Stimulated activated CD4-positive, alpha-beta T cell treated with anti-CD3 and anti-CD28 coated beads, Interleukin-1b, Interleukin-23, amount 100 ng/mL, for 4 hours (primary cell): ENCODE measurements at places on chromosomes 3 and 15.
A peak's percentile ranks its signal among the peaks of the same experiment; 100 is the strongest.

GRCh38 chr3:78967061-78967460 is 800.7 kb downstream of the ROBO1 start:
- no peak for DNase-seq

DNA sequence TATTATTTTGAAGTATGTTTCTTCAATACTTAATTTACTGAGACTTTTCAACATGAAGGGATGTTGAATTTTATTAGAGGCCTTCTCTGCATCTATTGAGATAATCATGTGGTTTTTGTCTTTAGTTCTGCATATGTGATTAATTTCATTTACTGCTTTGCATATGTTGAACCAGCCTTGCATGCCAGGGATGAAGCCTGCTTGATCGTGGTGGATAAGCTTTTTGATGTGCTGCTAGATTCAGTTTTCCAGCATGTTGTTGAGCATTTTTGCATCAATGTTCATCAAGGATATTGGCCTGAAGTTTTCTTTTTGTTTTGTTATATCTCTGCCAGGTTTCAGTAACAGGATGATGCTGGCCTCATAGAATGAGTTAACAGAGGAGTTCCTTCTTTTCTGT is 134.4 kb downstream of the RSRC1 start:
- no peak for DNase-seq

DNA sequence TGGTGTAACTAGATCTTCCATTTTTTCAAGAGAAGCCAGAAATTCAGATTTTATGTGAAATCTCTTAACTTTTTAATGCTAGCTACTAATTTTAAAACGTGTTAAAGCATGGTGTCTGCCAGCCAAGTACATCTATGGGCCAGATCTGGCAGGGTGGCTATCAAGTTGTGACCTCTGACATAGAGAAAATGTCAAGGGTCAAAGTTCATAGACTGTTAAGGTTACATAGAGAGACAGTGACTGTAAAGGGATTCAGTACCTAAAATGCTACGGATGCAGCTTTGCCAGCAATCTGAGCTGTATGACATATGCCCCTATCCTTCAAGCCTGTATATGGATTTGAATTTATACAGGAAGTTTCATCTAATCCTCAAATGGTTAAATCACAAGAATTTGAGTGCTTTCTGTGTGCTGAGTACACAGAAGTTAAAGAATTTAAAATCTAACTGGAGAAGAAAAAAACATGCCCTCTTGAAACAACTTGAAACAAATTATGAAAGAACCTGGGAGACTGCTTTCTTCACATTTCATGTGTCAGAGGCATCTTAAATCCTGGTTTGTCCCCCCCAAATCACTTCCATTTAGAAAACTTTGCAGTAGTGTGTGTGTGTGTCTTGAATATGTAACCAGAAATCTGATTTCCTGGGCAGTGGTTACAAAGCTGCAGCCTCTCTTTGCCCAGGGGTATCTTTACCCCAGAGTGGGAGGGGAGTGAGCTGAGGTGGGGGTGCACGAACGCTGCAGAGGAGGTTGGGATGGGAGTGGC is 895 bp upstream of the ARHGAP31 start:
- no peak for DNase-seq

DNA sequence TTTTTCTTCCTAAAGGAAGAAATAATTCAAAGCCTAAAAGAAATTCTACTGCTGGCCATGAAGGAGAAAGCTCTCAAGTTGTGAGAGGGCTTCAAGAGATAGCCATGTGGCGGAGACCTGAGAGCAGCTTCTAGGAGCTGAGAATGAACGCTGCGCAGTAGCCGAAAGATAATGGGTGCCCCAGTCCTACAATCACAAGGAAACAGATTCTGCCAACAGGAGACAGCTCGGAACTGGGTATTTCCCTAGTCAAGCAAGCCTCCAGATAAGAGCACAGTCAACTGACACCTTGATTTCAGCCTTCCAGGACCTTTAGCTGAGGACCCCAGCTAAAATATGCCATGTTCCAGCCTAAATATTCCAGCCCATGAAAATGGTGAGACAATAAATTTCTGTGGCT is 824.1 kb downstream of the FHIT start:
- DNase-seq, result no peak

DNA sequence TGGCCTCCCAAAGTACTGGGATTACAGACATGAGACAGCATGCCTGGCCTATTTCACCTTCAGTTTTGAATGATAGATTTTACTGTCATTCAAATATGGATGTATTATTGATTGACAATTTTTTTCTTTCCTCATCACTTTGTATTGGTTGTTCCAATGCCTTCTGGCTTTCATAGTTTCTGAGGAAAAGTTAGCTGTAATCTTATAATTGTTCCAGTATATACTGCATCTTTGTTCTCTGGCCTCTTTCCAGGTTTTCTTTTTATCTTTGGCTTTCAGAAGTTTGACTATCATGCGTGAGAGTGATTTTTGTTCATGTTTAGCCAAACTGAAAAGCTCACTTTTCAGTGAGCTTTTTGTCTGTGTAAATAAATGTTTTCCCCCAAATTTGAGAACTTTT is 157.1 kb downstream of the RSRC1 start:
- DNase-seq, result no peak

GRCh38 chr3:115092220-115092791 is 54.8 kb downstream of the ZBTB20 start:
- DNase-seq, result peak; percentile 46

DNA sequence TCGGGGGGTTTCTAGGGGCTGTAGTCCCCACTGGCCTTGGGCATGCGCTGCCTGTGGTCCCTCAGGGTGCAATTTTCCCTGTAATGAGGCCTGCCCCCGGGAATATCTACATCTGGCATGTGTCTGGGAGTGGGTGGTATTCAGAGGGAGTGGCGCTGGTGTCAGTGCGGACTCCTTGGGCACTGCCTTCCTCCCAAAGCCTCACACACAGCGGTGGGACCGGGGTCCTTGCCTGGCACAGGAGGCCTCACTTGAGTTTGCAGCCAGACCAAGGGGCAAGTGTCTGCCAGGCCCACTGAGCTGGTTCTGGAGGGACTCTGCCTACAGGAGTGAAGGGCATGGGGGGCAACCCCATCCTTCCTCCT is 53.5 kb upstream of the PCSK6 start:
- no peak for DNase-seq

DNA sequence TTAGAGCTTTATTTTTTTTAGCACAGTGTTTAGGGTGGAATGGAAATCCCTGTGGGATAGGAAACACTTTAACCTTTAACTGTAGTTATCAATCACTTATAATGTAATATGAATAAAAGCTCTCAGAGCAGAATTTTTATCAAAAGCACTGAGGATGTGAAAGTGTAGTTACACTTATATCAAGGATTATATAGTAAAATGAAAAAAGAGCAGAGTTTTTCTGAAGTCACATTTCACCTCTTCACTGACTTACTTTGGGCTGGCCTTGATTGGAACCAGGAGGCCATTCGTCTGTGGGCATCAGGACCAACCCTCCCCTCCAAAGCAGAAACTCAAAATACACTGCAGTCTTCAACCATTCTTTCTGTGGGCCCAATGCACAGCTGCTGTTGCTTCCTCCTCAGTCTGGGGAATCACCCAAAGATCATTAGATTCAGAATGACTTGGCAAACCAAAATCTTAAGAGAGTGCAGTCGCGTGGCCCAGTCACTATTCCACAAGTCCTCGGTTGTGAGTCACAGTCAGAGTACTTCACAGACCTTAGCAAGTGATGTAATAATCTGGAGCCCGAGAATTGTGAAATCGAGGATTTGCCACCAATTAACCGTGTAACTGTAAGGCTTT is 132.6 kb upstream of the COL8A1 start:
- no peak for DNase-seq

GRCh38 chr15:67955252-67955651 is 98.9 kb upstream of the PIAS1 start:
- DNase-seq, result no peak

DNA sequence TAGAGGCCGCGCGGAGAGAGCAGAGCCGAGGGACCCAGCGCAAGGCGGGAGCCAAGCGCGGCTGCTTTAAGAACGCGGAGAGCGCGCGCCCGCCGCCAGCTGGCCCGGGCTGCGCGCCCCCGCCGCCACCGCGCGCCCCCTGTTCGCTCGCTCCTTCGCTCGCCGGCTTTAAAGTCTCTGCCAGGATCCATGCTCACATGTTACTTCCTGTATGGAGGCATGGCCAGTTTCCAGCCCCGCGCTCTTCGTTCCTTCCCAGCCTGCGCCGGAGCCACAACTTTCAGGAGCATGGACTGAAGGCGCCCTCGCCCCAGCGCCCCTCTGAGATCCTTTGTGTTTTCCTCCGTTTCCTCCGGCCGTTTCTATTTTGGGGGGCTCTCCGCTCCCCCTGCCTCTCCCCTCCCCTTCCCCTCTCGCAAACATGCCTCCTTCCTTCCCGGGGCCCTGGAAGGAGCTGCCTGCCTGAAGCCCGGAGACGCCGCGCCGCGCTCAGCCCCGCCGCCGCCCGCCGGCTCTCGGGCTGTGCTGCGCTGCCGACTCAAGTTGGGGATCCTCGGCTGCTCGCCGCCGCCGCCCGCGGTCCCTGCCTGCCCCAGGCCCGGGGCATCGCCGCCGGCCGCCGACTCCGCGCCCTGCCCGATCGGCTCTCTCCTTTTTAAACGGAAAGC is at the start of gene PTPRG:
PTPRG (plus strand) TSS at position 198 of the 668 bp plus-strand sequence. CDS start 717 bp downstream, outside the sequence.
- no peak for DNase-seq

GRCh38 chr15:73866881-73867410 is 6.4 kb upstream of the TBC1D21 start:
- DNase-seq, result no peak

DNA sequence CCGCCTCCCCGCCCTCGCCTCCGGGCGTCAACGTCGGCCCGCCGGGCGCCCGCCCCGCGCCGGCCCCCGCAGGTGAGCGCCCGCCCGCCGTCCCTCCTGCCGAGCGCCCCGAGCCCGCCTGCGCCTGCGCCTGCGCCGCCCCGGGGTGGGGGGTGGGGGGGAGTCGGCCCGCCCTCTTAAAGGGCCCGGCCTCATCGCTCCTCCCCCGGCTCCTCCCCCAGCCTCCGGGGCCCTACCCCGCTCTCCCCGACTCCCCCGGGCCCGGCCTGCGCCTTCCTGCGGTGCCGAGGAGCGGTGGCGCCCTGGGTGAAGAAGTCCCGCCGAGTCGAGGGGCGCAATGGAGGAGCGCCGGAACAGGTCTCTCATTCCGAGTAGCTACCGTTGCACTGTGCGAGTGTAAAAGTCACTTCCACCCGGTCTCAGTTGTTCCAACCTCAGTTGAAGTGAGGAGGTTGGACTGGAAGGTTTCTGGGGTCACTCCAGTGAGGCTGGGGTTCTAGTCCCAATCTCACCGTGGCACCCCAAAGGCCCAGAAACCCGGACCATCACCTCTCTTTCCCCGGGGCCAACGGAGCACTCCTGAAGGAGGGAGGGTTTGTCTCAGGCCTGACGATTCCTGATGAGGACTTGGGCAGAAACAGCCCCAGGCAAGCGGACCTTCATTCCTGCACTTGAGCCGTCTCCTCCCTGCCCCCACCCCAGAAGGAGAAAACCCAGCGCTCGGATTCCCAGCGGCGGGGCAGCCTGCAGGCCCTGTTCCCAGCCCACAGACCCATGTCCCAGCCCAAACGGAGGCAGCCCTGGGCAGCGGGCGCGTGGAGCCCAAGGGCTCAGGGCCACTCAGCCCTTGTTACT is 1.5 kb upstream of the TNK2 start:
- DNase-seq, result peak; percentile 91

GRCh38 chr3:66383998-66384745 is 116.7 kb downstream of the LRIG1 start:
- DNase-seq, result no peak

GRCh38 chr3:139448104-139448503 is 28.2 kb downstream of the RBP2 start:
- DNase-seq, result no peak

- DNase-seq, result peak; percentile 50
Observed at GRCh38 chr3:111616417-111617105, 21.4 kb upstream of the ZBED2 start.

GRCh38 chr3:176447369-176447768 is 749.9 kb downstream of the TBL1XR1 start:
- no peak for DNase-seq

GRCh38 chr3:73812054-73812453 is 187.3 kb upstream of the PDZRN3 start:
- DNase-seq, result no peak

- DNase-seq, result no peak
Observed at GRCh38 chr3:167798443-167798842, 62.9 kb downstream of the SERPINI1 start.

DNA sequence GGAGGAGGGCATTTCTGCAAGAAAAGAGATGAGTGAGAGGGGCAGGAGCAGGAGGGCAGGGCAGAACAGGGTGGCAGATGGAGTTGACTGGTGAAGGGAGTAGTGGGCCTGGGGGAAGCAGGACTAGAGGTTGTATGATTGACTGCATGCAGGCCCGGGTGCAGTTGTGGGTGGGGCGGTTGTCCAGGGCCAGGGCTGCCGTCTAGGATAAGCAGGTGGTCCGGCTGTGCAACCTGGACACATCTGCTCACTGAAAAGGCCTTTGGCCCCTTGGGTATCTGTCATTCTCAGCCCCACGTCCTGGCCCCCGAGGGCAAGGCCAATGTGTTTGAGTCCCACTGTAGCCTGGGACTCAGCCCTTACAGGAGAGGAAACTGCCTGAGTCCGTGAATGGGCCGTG is 25.4 kb downstream of the ALS2CL start:
- DNase-seq, result no peak

GRCh38 chr3:193168931-193169330 is 72.1 kb upstream of the PLAAT1 start:
- no peak for DNase-seq

DNA sequence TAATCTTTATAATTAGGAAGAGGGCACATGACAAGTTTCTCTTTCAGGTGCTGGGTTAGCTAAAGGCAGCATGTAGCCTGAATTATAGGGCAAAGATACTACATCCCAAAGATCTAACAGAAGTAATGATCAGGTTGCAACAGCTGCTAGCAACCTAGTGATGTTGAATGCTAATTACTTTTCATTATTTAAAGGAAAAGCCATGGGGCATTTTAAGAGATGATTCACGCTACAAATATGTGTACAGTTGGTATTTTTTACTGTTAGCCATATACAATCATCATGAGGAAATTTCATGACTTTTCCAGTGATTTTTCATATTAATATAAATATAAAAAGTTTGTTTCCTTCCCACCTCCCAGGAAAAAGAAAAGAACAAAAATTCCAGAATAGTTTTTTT is 43.0 kb downstream of the NEK10 start:
- DNase-seq, result no peak

- DNase-seq, result no peak
Observed at GRCh38 chr3:55531321-55531720, 44.2 kb upstream of the WNT5A start.

GRCh38 chr3:16050641-16051467 is 123.6 kb upstream of the GALNT15 start:
- no peak for DNase-seq

GRCh38 chr3:11140030-11140712 is 14.1 kb upstream of the HRH1 start:
- DNase-seq, result no peak
